Endothelial cell of umbilical vein (primary cell): ENCODE measurements at places on chromosomes 7 and 10. TPM values are rescaled to one million over a fixed set of nuclear protein-coding genes. Genes with fewer than 3 reads are reported as not detected.

Gene ZNF800
- 31.5 and 35.4 TPM in 2 replicates for total RNA-seq

Gene PCGF6
- 11.3 and 11.5 TPM in 2 replicates for total RNA-seq

Gene AMPH
- total RNA-seq, result 8.0 and 9.2 TPM in 2 replicates

Gene DNAJC12
- 1.0 and 2.4 TPM in 2 replicates for total RNA-seq

DNA sequence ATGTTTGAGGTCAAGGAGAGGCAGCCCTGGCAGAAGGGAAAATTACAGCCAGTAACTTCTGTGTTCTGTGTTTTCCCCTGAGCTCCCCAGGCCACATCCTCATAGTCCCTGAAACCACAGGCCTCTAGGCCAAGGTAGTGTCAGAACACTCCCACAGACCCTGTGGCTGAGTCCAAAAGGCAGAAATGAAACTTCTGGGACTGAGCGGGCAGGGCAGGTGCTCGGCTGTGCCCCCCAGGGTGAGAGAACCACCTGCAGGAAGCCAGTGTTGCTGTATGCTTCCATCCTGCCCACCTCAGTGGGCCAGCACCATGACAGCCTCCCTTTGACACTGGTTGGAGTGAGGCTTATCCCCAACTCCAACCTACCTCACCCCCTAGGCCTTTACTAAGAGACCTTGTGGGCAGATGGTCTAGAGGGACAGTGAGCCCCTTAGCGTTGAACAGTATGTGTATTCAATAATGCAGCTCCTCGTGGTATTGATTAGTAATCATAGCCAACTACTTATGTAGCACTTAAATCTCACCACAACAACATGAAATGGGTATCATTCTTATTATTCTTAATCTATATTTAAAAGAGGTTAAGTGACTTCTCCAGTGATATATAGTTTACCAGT, 30.3 kb downstream of the PIK3CG start:
- DNase-seq, result no peak

GRCh38 chr7:137590071-137590755, 246.7 kb upstream of the PTN start:
- DNase-seq, result no peak

DNA sequence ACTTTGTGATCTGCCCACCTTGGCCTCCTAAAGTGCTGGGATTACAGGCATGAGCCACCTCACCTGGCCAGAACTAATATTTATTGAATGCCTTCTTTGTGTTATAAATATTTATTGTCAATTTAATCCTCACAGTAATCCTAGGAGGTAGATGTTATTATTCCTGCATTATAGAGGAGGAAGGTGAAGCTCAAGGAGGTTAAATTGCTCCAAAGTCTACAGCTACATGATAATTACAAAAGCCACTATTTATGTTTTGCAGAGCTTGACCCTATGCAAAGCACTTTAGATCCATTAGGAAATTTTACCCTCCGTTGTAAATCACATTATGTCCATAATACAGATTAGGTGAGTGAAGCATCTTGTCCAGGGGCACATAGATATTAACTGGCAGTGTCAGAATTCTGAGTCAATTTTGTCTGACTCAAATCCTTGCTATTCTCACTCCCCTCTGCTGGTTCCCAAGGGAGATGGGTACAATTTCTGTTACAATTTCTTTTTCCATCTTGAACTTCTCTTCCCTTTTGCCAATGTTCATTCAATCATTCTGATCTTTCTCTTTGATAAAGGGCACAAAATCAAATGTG, 25.7 kb upstream of the CDK14 start:
- no peak for DNase-seq

GRCh38 chr7:42017349-42017986, 219.5 kb downstream of the GLI3 start:
- no peak for DNase-seq

DNA sequence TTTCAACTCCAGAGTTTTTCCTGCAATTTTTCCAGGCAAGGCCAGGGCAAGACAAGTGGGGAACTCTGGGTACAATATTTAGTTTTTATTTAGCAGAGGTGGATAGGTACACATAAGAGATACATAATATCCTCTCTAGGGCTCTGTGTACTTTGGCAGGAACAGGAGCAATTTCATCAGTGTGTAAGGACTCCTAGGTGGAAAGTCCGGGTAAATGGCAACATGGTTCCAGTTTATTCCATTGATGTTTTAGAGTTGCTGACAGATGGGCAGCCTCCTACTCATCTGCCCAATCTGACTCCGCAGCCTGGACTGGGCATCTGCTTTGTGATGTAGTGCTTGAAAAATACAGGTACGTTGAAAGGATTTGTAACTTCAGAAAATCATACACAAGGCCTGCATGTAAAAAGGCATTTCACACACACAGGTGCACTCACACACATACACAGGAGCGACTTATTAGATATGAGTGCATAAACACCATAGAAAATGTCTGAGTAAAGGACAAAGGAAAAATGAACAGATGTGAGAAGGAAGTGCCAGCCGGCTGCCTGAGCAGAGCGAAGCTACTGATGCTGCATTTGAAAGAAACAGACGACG, 5.7 kb downstream of the PON1 start:
- no peak for DNase-seq

DNA sequence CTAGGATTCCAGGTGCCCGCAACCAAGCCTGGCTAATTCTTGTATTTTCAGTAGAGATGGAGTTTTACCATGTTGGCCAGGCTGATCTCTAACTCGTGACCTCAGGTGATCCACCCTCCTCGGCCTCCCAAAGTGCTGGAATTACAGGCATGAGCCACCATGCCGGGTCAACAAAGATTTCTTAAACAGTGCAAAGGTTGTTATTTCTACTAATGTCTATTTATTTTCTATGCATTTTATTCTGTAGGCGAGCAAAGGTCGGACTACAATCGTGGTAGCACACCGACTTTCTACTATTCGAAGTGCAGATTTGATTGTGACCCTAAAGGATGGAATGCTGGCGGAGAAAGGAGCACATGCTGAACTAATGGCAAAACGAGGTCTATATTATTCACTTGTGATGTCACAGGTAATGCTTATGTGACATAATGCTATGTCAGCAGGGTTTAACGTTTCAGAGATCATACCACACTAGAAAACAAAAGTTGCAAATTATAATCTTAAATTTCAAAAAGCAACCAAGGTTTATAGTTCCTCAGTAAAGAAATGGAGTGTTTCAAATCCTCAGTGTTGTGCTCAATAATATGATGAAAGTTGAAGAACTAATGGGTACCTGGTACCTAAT, 65.9 kb downstream of the ABCB5 start:
- no peak for DNase-seq

DNA sequence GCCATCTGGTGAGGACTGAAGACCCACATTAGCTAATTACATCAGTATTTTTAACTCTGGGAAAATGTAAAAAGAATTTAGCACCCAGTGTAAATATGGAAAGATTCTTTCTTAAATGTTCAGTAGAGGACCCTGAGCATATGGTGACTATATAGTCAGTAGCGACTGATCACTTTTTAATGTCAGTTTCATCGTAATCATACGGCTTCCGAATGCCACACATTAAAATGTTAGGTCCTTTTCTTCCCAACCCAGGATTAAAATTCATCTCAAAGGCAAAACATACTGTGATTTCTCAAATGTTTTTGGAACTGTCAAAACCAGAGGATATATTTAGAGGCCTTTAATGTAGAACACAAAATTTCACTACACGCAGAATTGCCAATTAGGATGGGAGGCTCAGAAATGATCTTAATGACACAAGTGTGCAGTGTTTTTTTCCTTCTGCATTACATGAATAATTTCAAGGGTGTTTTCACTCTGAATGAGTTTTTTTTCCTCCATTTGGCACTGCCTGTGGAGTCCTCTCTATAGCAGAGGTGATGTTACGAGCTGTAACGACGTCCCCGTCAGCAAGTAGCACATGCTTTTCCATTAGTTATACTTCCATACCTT, 382.7 kb downstream of the PAXIP1 start:
- DNase-seq, result no peak

GRCh38 chr10:116845823-116846222, 3.5 kb upstream of the ENO4 start:
- DNase-seq, result no peak

GRCh38 chr7:105141068-105141467, 127.1 kb downstream of the KMT2E start:
- DNase-seq, result peak; percentile 33

GRCh38 chr10:35300063-35300699, 36.1 kb upstream of the CCNY start:
- no peak for DNase-seq

DNA sequence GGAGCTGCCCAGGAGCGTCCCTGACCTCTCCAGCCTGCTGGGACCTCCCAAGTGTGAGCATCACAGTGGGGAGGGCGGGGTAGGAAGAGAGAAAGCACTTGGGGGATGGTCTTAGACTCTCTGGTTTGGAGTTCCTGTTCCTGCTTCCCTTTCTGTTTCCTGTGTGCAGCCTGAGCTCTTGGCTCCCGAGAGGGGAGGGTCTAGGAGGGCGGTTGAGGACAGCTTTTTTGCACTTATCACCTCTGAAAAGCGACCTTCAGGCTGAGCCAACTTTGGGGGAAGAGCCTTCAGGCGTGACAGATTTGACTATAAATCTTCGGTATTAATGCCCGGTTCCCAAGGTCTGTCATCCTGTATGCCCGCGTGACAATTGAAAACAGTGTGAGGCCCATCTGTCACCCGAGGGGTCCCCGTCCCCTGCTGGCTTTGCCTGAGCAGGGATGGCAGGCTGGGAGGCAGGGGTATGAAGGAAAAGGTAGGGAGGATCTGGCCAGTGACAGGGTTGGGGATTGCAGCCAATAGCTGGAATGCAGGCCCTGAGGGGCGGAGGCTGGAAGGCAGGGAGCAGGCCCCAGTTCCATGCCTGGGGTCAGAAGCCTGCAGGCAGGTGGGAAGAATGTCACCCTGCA, 78.6 kb downstream of the CDH23 start:
- DNase-seq, result no peak

GRCh38 chr7:101235050-101235449, 2.6 kb downstream of the CLDN15 start:
- peak; percentile 27 for DNase-seq

DNA sequence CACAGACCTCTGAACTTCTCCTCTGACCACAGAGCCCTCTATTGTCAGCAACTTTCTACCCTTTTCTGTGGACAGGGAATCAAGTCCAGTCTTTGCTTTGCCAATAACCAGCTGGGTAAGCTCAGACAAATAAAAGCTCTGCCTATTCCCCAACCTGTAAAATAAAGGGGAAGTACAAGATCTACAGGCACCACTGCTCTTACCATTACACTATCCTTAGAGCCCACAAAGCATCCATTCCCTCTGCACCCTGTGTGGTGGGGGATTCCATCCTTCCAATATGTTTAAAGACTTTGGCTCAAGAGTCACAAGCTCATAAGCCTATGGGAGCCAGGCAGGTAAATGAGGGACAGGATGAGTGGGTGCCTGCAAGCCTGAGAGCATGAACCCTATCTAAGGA, 88.2 kb downstream of the PARD3 start:
- no peak for DNase-seq

DNA sequence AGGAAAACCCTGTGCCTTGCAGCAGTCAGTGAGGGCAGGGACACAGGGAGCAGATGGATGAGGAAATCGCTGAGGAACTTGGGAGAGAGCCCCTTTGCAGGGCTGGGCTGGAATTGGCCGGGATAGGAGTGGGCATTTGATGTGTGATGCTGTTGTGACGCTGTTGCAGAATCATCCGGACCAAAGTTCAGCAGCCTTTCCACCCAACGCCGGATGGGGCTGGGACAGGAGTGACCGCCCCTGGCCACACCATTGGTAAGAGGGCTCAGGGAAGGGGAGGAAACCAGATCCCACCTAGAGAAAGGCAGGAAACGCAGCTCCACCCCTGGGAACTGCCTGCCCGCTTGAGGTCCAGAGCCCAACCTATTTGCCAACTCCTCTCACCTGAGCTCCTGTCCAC, 33.9 kb downstream of the PAX2 start:
- DNase-seq, result no peak
